BJ (cell line): ENCODE measurements at places on chromosomes 13 and 19. TPM values are rescaled to one million over a fixed set of nuclear protein-coding genes. Genes with fewer than 3 reads are reported as not detected.

The NXNL1 gene
- polyA plus RNA-seq = not detected in 2 replicates

DNA sequence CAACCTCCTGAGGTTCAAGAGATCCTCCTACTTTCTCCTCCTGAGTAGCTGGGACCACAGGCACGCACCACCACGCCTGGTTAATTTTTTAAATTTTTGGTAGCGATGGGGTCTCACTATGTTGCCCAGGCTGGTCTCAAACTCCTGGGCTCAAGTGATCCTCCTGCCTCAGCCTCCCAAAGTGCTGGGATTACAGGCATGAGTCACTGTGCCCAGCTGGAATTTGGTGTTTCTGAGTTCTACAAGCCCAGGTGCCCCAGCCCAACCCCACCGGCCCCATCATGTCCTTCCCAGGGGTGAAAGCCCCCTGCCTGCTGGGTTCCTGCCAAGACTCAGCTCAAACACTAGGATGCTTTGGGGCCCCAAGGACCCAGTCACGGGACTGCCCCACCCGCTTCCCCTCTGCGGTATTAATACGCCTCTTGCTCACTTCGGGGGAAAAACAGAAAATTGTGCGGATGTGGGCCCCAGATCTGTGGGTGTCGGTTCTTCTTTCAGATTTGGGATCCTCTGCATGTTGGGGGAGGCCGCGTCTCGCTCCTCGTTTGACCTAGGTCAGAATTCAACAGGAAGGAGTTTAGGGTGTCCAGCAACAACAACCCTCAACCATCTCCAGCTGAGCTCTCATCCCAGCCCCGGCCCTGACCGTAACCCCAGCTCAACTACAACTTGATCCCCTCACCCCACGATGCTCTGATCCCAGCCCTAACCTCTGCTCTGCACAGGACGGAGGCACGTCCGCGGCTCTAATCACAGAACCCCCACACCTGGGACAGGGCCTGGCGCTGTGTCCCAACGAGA, 3.7 kb upstream of the FCER2 start:
- DNase-seq = no peak

DNA sequence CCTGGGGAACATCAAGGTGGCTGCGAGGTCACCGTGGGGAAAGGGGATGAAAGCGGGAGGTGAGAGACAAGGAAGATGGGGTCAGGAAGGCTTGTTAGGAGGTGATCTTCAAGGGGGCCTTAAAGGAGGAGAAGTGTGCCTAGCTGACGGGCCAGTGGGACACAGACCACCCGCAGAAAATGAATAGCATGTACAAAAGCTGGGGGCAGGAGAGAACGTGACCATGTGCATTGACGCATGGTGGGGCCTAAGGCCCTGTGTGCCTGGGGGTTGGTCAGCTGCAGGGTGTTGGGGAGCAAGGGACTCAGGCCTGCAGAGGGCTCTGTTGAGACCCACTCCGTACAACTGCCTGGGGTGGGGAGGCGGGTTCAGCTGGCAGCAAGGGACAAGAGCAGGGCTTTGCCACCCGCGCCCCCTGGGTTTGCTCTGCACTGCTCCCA, 5.9 kb downstream of the RAB8A start:
- no peak for DNase-seq

DNA sequence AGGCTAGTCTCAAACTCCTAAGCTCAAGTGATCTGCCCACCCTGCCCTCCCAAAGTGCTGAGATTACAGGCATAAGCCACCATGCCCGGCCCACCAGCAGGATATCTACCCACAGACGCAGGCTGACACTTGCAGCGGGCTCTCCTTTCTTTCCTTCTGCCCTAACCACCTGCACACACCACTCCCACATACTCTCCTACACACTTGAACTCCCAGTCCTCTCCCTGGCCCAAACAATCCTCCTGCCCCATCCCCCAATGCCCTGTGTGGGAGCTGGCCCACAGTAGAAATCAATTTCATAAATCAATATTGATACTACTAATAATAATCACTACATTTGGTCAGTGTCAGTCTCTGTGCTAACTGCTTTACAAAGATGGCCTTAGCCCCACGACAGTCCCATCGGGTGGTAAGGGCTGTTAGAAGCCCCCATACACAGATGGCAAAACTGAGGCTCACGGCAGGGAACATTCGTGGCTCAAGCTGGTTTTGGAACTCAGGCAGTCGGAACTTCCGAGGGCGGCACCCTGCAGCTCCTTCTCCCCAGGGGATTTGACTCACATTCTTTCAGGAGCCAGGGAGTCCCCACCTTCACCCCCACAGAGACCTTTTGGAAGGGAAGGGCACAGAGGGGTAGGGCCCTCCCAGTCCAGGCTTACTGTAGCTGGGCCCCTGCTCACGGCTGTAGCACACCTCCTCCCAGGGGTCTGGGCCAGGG, 3.4 kb upstream of the DPF1 start:
- DNase-seq = no peak

DNA sequence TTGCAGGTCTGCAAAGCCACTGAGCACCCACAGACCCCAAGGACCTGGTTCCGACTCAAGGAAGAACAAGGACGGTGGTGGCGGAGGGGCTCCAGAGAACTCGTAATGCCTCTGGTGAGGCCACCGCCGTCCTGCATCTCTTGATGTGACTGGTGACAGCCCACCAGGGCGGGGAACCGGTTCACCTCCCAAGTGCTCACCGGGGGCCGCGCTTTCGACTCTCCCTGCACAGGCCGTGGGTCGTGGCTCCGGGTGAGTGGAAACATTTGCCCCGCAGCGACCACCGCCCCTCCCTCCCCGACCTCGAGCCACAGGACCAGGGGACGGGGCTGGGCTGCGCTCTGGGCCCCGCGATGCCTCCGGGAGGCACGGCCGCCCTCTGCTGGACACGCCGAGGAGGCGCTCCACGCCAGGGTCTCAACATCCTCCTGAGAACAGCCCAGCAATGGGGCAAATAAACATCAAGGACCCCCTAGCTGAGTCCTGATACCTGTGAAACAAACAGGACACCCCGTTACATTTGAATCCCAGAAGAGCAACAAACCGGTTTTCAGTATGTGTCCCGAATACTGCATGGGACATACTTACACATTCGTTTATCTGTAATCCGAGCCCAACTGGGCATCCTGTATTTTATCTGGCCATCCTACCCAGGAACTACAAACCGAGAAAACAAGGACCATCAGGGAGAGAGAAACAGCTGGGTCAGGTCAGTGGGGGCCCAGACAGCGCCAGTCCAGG, 3.9 kb upstream of the PLPP2 start:
- no peak for DNase-seq

DNA sequence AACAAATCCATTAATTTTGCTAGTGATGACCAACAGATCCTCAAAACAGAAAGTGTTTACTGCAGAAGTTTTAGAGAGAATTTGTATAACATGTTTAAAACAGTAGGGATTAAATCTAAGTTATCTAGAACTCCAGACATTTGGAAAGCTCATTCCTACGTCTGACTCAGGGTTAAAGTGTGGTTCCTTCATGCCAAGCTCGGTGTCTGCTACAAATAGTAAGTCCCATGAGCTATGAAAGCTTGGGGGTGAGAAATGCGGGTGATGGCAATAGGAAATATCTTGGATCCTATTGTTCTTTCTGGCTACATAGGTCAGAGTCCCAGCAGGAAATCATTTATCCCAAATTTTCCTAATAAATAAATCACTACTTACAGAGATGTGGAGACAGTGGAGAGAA, 867.1 kb downstream of the UQCRFS1 start:
- no peak for DNase-seq

- DNase-seq = no peak
These were observed 217.0 kb upstream of the PRR20A start for GRCh38 chr13:56923626-56924140.
